ENCODE measurements at places on chromosomes 7 and 10. TPM values are rescaled to one million over a fixed set of nuclear protein-coding genes. Genes with fewer than 3 reads are reported as not detected.

Gene NHLRC2
- total RNA-seq: 4.6 TPM

Gene ASB15
- not detected for total RNA-seq

GRCh38 chr7:42347616-42348015, 110.6 kb upstream of the GLI3 start:
- no peak for DNase-seq

GRCh38 chr7:2709553-2710285, 21.7 kb downstream of the AMZ1 start:
- DNase-seq: peak; percentile 66

- DNase-seq: no peak
Measured at GRCh38 chr10:86659721-86660453, 5.5 kb downstream of the OPN4 start.

Gene PTER
- 8.2 TPM for total RNA-seq

GRCh38 chr7:149872419-149873073, 1.2 kb upstream of the ATP6V0E2 start:
- peak; percentile 62 for DNase-seq

DNA sequence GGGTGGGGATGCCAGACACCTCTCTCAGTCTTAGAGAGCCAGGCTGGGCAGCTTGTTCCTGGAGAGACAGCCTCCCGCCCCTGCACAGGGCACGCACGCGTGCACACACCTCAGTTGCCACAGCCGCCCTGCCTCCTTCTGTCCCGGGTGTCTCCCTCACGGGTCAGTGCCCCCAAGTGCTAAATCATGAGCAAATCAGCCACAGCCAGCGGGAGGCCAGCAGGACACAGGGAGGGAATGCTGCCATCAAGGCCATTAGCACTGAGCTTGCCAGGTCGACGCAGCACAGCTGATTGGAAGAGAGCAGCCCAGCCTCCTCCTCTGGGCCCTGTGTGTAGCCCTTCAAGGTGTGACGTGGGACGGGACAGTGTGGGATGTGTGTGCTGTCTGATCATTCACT, 130.4 kb downstream of the CDH23 start:
- DNase-seq: no peak

- no peak for DNase-seq
Measured at GRCh38 chr7:130277763-130278643, 11.3 kb downstream of the CPA2 start.

Gene HKDC1
- total RNA-seq: 3.1 TPM

GRCh38 chr7:148105853-148106252, 484.7 kb upstream of the C7orf33 start:
- DNase-seq: no peak

GRCh38 chr7:114086537-114086913, 167.7 kb upstream of the PPP1R3A start:
- DNase-seq: no peak

- DNase-seq: no peak
Measured at GRCh38 chr7:137930581-137930980, 71.3 kb downstream of the CREB3L2 start.

GRCh38 chr7:97078023-97078969, 39.2 kb upstream of the SDHAF3 start:
- DNase-seq: no peak

GRCh38 chr10:62083412-62084267, 182.1 kb downstream of the ARID5B start:
- no peak for DNase-seq

Gene CALHM3
- not detected for total RNA-seq

Gene TRIL
- not detected for total RNA-seq

Gene SPDYE9
- total RNA-seq: not detected

GRCh38 chr10:119680050-119680449, 28.9 kb downstream of the BAG3 start:
- DNase-seq: no peak

DNA sequence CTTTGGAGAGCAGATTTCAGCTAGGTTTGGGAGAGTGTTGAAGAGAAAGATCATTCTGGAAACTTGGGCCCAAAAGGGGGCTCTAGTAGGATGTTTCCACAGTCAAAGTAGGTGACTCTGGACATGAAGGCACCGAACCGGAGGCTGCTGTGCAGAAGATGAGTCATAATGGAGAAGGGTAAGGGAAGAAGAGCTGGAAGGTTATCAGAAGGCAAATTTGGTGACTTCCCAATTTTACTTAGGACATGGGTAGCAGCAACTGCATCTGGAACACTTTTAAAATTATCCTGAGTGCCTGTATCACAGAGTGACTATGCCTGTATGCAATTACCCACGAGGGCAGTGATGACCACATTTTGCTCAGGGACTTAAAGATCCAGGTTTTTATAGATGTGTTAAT, 38.8 kb downstream of the PIK3AP1 start:
- no peak for DNase-seq

Gene HOXA9
- total RNA-seq: not detected

GRCh38 chr7:87156709-87157108, 4.5 kb downstream of the DMTF1 start:
- DNase-seq: no peak

DNA sequence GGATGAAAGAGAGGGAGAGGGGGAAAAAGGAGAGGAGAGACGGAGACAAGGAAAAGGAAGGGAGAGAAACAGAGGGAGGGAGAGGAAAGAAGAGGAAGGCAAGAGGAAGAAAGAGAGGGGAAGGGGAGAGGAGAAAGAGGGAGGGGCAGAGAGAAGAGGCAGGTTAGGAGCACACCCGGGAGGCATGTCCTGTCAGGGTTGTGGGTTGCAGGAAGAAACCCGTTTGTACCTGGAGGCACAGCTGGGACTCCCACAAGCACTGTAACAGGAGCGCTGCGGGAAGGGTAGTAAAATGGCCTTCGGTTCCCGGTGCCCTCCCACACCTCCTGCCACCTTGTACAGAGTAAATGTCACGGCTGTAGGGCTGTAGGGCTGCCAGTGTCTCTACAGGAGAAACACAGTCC, 24.7 kb downstream of the FGFR2 start:
- no peak for DNase-seq

Gene MALRD1
- not detected for total RNA-seq

GRCh38 chr10:82176587-82176986, 301.6 kb downstream of the NRG3 start:
- no peak for DNase-seq

Gene ODAD2
- not detected for total RNA-seq

Gene WEE2
- 0.14 TPM for total RNA-seq

GRCh38 chr10:10848488-10849111, 169.1 kb upstream of the CELF2 start:
- DNase-seq: no peak

GRCh38 chr7:98054585-98054984, 52.1 kb upstream of the LMTK2 start:
- DNase-seq: no peak

GRCh38 chr7:148011753-148012152, 578.8 kb upstream of the C7orf33 start:
- DNase-seq: no peak

Gene ZNF365
- 2.0 TPM for total RNA-seq

Gene TES
- total RNA-seq: 114 TPM

DNA sequence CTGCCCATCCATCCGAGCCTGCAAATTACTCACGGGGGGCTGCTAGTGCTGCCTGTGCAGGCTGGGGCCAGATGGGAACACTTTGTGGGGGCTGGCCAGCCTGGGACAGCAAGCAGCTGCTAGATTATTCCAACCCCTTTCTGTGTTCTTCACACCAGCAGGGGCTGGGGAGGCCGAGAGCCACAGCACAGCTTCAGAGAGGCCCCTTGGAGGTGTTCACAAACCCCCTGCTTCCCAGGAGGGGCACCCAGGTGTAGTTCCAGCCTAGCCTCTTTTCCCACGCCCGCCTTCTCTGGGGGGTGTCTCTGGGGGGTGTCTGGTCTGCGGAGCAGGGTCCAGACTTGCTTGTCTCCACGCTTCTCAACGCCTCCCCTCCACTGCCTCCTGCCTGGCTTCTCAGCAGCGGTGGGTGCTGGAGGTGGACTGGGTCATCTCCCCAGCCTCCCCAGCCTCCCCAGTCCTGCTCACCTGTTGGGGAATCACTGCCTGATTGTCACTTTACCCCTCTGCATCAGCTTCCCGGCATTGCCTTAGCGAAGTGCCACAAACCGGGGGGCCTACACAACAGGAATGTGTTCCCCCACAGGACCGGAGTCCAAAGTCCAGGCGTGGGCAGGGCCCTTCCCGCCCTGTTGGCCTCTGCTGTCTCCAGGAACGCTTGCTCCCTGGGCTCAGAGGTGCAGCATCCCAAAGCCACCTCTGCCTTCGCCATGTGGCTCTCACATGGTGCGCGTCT, 74.0 kb upstream of the EN2 start:
- DNase-seq: no peak

- no peak for DNase-seq
Measured at GRCh38 chr7:37234928-37235327, 213.7 kb downstream of the ELMO1 start.

Gene PCGF6
- total RNA-seq: 1.8 TPM

- no peak for DNase-seq
Measured at GRCh38 chr10:64158551-64158950, 637.4 kb downstream of the REEP3 start.

GRCh38 chr7:137298464-137298794, 45.1 kb downstream of the PTN start:
- no peak for DNase-seq

Gene INHBA
- total RNA-seq: not detected

DNA sequence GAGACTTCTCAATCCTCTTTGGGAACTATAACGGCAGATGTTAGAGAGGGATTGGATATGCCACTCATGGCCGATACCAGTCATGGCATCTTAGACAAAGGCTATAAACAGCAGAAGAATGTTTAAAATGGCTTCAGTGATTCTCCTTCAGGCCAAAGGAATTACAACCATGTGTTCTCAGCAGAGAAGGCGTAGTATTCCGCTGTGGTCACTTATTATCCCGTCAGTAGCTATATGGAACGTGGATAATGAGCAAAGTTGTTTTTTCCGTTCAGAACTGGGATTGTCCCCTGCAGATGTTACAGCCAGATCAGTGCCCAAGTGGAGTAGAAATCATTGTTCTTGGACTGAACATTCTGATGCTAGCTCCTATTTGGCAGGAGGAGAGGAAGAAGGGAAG, 43.1 kb downstream of the TEX36 start:
- no peak for DNase-seq

Gene CRHR2
- not detected for total RNA-seq

Gene FAM180A
- not detected for total RNA-seq

GRCh38 chr7:39647816-39648215, 24.4 kb downstream of the RALA start:
- no peak for DNase-seq

DNA sequence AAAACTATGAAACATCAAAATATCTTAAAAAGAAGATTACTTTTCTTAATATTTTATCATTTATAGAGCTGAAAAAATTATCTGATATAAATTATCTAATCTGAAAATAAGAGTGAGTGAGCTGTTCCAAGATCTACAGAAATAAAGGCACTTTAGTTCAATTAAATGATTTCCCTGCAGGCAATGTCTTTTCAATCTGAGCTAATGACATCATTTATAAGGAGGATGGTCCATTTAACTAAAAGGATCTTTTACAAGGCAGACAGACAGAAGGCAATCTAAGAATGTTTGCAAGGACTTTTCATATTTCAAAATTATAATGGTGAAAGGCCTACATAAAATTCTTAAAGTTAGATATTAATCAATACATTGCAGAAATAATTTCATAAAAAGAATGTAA, 71.8 kb downstream of the SKAP2 start:
- no peak for DNase-seq

Gene LFNG
- total RNA-seq: 96.7 TPM

Gene FAM25A
- not detected for total RNA-seq

DNA sequence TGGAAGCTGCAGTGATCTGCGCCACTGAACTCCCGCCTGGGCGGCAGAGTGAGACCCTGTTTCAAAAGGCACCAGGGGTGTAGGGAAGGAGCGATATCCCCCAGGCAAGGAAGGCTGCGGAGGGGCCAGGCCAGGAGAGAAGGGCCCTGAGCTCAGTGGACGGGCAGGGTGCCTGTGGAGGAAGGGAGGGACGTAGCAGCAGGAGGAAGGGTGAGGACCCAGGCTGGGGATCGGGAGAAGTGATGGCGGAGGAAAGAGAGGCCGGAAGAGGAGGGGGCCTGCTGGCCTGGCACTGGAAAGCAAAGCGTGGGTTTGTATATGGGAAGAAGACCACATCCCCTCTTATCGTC, 45.6 kb downstream of the ALOX5 start:
- no peak for DNase-seq

Gene ASIC3
- total RNA-seq: 15.2 TPM

Gene ELMO1
- 117 TPM for total RNA-seq

- DNase-seq: no peak
Measured at GRCh38 chr7:105364684-105365083, 24.0 kb downstream of the SRPK2 start.

Gene SPDYE16
- total RNA-seq: not detected

DNA sequence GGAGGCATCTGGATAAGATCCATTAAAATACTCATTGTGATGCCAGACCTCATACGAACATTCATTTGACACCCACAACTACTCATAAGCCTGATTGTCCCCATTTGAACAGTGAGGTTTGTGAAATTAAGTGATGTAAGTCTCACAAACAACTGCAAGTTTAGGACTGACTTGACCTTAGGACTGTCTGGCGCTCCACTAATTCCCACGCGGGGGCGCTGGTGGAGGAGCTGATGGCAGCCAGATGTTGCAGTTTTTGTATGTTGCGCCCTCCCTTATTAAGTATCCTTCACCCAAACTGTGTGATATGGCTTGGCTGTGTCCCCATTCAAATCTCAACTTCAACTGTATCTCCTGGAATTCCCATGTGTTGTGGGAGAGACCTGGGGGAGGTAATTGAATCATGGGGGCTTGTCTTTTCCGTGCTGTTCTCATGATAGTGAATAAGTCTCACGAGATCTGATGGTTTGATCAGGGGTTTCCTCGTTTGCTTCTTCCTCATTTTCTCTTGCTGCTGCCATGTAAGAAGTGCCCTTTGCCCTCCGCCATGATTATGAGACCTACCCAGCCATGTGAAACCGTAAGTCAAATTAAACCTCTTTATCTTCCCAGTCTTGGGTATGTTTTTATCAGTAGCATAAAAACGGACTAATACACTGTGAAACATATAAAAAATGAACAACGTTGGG, 20.3 kb upstream of the TIAL1 start:
- peak; percentile 10 for DNase-seq

Gene CCSER2
- total RNA-seq: 148 TPM

- no peak for DNase-seq
Measured at GRCh38 chr10:30550967-30551815, 78.4 kb downstream of the LYZL2 start.

Data from CD4-positive, alpha-beta T cell (primary cell).